ENCODE measurements at places on chromosomes 12 and 14.

GRCh38 chr12:130194154-130194553 is 31.9 kb downstream of the FZD10 start:
- no peak for DNase-seq

DNA sequence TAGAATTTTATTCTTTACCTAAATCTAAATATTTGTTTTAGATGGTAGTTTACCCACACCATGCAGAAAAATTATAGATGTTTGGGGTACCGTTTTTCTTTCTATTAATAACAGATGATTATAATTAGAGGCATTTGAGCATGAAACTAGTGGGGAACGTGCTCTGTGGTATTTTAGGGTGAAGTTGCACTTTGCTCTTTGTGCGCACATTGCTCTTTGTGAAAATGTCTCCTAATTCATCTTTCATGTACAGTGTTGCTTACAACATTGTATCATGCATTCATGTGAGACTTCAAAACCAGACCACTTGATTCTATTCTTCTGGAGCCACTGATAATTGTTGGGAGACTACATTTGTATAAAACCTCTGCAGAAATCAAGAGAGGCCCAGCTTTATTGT is 449.1 kb upstream of the RGS6 start:
- DNase-seq, result no peak

DNA sequence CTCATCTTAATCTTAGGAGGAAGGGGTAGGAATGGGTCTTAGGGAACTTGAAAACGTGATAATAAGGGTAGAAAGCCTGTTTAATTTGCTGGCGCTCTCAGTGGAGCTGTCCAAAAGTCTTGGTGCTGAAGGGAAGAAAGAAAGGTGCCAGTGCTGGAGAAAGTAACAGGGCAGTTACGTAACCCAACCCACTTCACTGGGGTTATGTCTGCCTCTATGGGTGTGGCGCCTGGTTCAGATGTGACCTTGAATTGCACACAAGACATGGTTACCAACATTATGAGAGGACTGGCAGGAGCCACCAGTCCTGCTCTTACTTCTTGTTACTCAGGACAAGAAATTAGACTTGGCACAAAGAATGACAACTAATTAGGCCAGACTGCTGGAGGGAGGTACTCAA is 18.6 kb upstream of the GPATCH2L start:
- no peak for DNase-seq

- DNase-seq, result no peak
Observed at GRCh38 chr12:121934309-121934664, 15.9 kb downstream of the CFAP251 start.

GRCh38 chr12:117226505-117226904 is 36.2 kb upstream of the FBXO21 start:
- no peak for DNase-seq

- no peak for DNase-seq
Observed at GRCh38 chr14:52348776-52349175, 34.7 kb downstream of the PTGER2 start.

DNA sequence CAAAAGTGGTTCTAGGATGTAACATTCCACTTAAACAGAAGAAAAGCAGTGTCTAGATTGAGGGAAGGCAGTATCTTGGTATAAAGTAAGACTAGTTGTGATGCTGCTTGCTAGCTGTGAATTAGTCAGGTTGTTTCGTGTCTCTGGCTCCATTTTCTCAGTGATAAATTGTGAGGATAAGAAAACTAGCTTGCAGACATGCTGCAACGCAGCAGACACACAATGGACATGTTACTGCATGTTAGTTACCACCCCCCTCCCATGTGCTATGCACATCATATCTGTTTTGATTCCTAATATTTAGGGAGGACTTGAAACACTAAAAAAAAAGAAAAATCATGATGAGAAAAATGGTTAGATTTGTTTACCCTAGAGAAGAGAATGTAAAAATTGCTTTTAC is 2.9 kb downstream of the CCNK start:
- no peak for DNase-seq

- DNase-seq, result no peak
Observed at GRCh38 chr14:102898776-102899515, 23.5 kb upstream of the AMN start.

DNA sequence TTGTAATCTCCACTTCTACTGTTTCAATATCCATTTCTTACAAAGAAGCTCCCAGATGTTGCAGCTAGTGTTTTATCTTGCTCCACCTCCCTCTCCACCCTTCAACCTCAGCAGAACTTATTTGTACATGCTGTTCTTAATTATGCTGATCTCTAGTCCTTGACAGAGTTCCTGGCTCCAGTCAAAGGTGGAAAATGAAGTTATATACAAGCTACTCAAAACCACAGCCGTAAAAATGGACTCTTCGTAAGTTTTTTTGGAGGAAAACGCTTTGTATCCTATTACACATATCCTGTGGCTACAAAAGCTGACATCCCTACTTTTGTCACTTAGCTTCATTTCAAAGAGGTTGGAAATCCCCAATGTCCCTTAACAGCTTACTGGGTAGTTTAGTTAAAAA is 1.3 kb downstream of the CLEC1A start:
- DNase-seq, result no peak

DNA sequence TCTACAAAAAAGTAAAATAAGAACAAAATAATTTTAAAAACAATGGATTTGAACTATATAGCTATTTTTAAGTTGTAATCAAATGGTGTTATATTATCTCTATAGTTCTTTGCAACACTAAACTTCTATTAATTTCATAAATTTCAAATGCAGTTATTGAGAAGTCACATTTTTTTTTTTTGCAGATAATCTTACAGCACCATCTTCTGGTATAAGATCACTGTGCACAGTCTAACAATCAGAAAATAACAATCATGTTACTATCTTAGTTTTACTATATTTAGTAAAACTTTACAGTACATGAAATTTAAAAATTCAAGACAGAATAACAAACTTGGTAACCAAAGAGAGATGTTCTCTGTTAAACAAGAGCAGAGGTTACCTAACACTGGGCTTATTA is 40.6 kb downstream of the GXYLT1 start:
- no peak for DNase-seq

DNA sequence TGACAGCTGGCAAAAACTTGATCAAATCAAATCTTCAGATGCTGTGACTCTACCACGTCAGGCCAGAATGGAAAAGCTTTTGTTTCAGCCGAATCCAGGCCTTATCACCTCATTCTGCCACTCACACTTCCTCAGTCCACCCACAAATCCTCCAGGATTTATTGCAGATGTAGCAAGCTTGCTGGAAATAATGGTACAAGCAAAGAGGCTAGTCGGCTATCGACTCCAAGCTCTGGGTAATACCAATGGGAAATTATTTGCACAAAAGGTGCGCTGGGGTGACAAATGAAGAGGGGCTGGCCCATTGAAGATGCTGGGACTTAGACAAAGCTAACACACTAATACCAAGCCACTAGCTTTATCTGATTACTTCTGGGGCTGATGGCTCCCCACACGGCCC is 250.5 kb downstream of the ASCL1 start:
- no peak for DNase-seq

GRCh38 chr12:2378835-2379330 is 326.1 kb downstream of the CACNA1C start:
- no peak for DNase-seq

- no peak for DNase-seq
Observed at GRCh38 chr14:58690801-58691516, 53.2 kb downstream of the DACT1 start.

- no peak for DNase-seq
Observed at GRCh38 chr14:90732718-90733117, 83.5 kb downstream of the TTC7B start.

- DNase-seq, result no peak
Observed at GRCh38 chr14:42504433-42504832, 897.8 kb downstream of the LRFN5 start.

DNA sequence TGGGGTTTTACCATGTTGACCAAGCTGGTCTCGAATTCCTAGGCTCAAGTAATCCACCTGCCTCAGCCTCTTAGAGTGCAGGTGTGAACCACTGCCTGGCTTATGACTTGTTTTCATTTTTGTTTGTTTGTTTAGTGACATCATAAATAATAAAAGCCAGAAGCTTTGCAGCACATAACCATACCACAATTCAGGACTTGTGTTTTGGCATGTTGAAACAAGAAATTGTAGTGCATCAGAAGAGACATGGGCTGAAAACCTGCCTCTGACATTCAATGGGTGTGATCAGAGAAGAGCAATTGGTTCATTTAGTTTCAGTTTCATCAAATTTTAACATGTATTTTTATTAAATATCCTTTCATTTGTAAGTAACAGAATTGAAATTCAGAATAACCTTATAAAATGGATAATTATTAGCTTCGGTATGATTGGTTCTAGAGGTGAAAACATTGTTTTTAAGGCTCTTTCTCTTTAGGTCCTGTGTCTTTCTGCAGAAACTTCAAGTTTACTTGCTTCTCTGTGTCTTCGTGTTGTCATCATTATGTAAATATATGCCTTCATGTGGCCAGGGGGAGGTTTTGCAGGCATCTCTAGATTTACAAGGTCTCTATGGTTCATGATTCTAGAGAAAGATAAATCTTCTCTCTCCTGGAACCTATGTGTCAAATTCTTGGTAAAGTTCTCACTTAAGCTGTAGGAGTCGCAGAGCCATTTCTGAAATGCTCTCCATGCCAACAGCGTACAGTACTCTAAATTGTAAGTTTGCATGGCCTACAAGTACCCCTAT is 312.0 kb downstream of the KCNC2 start:
- no peak for DNase-seq

DNA sequence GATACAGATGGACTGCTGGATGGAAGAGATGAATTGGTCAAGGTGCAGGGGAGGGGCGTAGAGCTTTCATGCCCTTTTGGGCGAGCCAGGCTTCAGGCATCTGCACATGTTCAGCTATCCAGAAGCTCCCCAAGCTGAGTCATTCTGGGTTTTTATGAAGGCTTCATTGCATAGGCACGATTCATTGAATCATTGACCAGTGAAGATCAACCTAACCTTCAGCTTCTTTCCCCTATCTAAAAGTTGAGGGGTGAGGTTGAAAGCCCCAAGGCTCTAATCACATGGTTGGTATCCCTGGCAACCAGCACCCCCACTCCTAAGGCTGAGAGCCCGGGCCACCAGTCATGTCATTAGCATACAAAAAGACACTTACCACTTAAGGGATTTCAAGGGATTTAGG is 36.3 kb downstream of the RPS29 start:
- DNase-seq, result no peak

GRCh38 chr12:30437044-30437443 is 258.6 kb downstream of the IPO8 start:
- no peak for DNase-seq

DNA sequence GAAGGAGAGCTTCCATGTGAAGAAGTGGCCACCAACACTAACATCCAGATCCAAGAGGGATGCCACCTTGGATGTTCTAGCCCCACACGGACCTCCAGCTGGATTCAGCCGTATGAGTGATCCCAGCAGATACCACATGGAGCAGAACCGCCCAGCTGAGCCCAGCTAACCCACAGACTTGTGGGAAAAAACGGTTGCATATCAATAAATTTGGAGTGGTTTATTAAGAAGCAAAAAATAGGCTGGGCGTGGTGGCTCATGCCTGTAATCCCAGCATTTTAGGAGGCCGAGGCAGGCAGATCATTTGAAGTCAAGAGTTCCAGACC is 11.9 kb upstream of the IFT81 start:
- DNase-seq, result no peak

GRCh38 chr14:77055981-77056380 is 27.5 kb upstream of the IRF2BPL start:
- DNase-seq, result no peak

DNA sequence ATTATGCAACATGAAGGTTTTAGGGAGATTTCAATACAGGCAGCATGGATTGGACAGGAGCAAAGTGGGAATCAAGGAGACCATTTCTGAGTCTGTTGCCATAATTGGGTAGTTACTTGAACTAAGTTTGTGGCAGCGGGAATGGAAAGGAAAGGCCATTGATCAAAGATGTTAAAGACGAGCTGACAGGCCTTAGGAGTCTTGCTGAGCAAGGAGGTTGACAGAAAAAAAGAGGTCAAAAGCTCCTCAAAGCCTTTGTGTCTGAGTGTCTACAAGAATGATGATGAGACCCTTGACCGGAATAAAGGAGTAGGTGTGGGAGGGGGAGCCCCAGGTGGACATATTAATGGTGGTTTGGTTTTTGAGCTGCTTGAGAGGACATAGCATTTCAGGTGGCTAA is 9.4 kb downstream of the PLEKHA5 start:
- DNase-seq, result no peak

GRCh38 chr12:89319122-89319521 is 33.2 kb downstream of the DUSP6 start:
- DNase-seq, result no peak

GRCh38 chr14:61746881-61747280 is 15.3 kb upstream of the SNAPC1 start:
- no peak for DNase-seq

DNA sequence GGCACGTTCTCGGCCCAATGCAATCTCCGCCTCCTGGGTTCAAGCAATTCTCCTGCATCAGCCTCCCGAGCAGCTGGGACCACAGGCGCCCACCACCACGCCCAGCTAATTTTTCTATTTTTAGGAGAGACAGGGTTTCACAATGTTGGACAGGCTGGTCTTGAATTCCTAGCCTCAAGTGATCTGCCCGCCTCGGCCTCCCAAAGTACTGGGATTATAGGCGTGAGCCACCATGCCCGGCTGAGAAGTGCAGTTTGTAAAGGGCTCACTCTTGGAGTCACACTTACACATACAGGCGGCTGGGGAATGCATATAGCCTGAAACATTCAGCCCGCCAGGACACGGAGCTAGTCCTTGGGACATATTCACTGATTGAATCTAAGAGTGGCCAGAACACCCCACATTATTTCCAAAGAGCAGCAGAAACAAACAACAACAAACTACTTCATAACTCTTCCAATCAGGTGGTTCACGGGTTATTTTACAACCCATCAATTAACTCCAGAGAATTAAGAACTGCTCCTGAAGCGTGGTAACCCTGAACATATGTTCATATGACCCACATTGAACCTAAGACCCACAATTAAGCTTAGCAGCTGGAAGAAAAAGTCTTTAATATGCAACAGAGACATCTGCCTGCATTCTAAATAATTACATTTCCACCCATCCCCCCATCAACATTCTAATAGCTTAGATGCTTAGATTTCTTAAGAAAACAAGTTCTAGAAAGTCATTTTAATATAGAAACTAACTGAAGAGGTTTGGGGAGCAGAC is 49.2 kb downstream of the SSH1 start:
- no peak for DNase-seq

DNA sequence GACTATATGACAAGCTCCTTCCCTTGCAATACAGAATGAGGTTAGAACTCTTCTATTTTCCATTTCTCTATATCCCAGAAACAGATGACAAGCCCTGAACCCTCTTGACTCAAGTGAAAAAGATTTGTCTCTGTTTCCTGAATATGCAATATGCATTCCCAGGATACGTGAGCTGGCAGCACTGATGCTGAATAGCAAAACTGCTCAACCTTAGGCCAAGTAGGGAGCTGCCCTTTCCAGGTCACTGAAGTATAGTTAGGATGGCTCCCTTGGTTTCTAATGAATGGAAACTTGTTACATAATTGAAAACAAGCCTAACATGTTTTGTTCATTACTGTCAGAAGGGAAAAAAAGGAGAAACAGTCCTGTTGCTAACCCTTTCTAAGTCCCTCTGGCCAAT is 47.9 kb upstream of the PLEKHG7 start:
- DNase-seq, result no peak

- DNase-seq, result no peak
Observed at GRCh38 chr14:80212023-80212397, 706 bp upstream of the DIO2 start.

- DNase-seq, result no peak
Observed at GRCh38 chr14:91392623-91393303, 24.9 kb downstream of the CCDC88C start.

GRCh38 chr14:33839193-33840076 is 111.4 kb downstream of the EGLN3 start:
- DNase-seq, result peak; percentile 55
